Glutamatergic neuron (in vitro differentiated cells): ENCODE measurements at places on chromosomes 3 and 15. TPM values are rescaled to one million over a fixed set of nuclear protein-coding genes. Genes with fewer than 3 reads are reported as not detected.

MESP2 gene
- not detected for total RNA-seq

ATP13A5 gene
- total RNA-seq: not detected

CPEB1 gene
- total RNA-seq: 15.2 TPM

CACNA2D3 gene
- 10.0 TPM for total RNA-seq
